ENCODE measurements at places on chromosomes 6 and 20. TPM values are rescaled to one million over a fixed set of nuclear protein-coding genes. Genes with fewer than 3 reads are reported as not detected.
A peak's percentile ranks its signal among the peaks of the same experiment; 100 is the strongest.

The TCEA2 gene
- 99.8 TPM for polyA plus RNA-seq

The RPL7L1 gene
- 113 TPM for polyA plus RNA-seq

The TOX2 gene
- 3.7 TPM for polyA plus RNA-seq

The SLC17A1 gene
- polyA plus RNA-seq, result 30.1 TPM

The BPI gene
- not detected for polyA plus RNA-seq

The CD24 gene
- 1,014 TPM for polyA plus RNA-seq

The EYS gene
- polyA plus RNA-seq, result 0.81 TPM

The IYD gene
- polyA plus RNA-seq, result 4.3 TPM

The GPLD1 gene
- polyA plus RNA-seq, result 4.8 TPM

The DSP gene
- 67.0 TPM for polyA plus RNA-seq

The CDSN gene
- polyA plus RNA-seq, result not detected

The BPIFB2 gene
- not detected for polyA plus RNA-seq

DNA sequence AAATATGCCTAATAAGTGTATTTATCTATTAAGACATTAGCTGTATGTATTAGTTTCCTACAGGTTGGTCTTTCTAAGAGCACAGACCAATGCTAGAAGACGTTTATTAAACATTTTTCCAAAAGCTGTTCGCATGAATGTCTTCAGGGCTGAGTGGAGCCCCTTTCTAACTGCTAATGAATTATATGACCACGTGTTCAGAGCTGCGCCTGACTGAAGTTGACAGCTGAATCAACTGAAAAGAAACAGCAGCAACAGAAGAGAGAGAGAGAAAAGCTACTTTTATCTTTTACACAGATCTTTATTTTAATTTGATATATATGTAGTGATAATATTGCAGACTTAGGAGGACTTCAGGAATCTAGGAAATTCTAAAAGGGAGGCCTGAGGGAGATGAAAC is 75.2 kb upstream of the ARID1B start:
- no peak for DNase-seq

DNA sequence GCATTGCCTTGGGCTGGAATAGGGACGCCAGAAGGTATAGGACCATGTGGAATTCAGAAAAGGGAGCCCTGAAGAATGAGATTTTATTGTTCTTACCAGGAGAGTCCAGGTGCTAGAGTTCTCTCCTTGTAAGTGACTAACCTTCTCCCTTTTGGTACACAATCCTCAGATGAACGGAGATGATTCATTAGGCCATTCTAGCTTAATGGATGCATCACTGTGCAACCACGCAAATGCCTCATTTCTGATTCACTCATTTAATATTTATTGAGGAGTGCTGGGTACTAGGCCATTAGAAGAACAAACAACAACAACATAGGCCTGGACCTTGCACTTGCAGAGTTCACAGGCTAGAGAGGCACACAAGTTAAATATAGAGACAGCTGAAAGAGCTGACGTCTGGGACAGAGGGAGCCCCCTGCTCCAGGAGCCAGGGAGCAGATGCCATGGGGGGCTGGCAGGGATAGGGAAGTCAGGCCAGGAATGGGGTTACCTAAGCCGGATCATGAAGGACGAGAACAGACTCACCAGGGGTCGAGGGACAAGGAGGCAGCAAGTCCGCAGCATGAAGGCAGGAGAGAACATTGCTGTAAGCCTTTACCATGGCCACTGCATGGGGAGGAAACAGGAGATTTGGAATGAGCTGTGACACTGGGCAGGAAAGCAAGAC is 179.5 kb upstream of the AKAP12 start:
- no peak for DNase-seq

- no peak for DNase-seq
These were observed 12.0 kb upstream of the CCDC170 start for GRCh38 chr6:151481786-151482185.

GRCh38 chr6:39223555-39223954 is 5.7 kb downstream of the KCNK5 start:
- DNase-seq, result no peak

- DNase-seq, result no peak
These were observed at the start of gene HLA-DPA1 for GRCh38 chr6:33073431-33073871. Gene HLA-DPA1, minus strand, starts transcription at chr6:33073649.

DNA sequence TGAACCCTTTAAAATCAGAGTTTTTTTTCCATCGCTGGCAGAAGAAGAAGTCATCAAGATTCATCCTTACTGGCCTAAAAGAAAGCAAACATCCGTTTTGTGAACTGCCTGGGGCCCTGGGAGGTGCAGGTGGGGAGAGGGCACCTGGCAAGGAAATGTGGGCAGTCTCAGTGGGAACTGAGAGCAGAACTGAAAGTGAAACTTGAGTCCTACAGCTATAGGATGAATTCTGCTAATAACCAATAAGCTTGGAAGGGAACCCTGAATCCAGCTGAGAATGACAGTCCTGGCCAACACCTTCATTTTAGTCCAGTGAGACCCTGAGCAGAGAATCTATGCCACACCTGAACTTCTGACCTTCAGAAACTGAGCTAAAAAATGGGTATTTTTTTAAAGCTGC is 130.1 kb upstream of the ASCC3 start:
- no peak for DNase-seq

DNA sequence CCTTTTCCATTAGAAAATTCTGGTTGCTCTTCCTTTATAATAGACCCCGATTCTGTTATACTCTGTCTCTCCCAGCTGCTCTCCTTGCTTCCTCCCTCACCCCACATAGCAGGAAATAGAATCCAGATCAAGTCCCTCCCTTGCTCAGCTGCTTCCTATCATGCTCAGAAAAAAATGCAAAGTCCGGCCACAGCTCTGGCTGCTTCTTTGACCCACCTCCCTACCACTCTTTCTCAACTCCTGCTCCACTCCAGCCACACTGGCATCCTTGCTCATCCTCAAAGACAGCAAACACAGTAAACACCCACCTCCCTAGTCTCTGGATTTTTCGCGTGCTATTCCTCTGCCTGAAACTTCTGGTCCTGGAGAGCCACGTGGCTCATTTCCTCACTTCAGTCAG is 9.1 kb upstream of the SLC22A16 start:
- DNase-seq, result no peak

DNA sequence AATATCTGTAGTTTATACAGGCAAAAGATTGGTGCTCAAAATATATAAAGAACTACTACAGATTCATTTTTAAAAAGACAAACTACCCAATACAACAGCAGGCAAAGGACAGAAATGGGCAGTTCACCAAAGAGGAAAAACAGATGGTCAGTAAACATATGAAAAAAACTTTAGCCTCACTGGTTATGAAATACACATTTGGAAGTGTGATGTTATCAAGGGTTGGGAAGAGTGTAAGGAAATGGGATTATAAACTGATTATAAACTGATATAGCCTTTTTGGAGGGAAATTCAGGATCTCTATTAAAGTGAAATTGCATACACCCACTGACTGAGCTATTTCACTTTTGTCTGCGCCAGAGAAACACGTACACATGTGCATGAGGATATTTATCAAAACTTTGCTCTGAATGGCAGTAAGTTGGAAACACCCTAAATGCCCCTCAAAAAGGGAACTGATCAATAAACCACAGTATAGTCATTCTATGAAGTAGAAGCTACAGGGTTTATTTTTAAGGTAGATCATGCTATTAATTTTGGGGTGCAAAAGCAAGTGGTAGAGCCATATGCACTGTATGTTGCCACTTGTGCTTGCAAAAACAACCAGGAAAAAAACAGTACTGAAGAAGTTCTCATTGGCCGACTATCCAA is 32.2 kb upstream of the ARFGEF2 start:
- DNase-seq, result no peak

GRCh38 chr6:12233693-12234571 is 56.2 kb upstream of the EDN1 start:
- peak; percentile 46 for DNase-seq

- DNase-seq, result no peak
These were observed 41.4 kb downstream of the ECT2L start for GRCh38 chr6:138837246-138837645.

DNA sequence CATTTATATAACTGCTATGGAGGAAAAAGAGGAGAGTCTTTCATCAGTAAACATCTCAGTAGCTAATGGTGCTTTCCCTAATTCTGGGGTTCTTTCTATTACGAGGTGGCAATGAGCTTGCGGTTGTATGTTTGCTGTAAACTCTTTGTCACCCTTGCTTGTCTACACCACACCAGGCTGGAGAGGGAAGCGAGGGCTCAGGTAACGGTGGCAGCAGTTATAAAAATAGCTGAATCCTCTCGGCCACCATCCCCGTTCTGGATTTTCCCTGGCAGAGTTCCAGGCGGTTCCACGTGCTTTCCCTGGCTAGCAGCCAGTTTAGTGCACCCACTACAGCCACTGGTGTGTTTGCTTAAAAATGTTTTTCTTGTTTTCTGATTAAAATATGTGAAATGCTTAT is 39.0 kb downstream of the MAS1 start:
- DNase-seq, result no peak

DNA sequence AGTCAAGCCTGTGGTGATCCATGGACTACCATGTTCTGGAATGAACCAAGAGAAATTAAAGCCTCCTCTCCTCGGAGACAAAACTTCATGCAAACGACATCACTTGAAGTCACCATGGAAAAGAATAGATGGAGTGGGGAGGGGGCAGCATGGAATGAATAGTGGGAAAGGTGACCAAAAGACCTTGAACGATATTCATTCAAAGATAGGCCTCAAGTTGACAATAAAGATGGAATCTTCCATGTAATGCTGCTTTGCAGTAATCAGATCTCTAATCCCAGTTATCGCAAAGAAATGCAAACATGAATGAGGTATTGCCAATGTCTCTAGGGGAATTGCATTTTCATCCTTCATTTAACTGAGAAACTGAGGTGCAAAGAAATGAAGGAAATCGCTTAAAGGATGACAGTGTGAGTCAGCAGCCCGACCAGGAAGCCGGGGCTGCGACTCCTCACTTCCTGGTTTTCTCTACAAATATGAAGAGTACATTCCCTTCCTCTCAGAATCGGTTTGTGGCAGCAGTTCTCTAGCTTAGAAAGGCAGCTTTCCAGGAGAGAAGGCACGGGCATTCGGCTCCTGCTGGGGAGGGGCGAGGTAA is 65.6 kb upstream of the RREB1 start:
- no peak for DNase-seq

DNA sequence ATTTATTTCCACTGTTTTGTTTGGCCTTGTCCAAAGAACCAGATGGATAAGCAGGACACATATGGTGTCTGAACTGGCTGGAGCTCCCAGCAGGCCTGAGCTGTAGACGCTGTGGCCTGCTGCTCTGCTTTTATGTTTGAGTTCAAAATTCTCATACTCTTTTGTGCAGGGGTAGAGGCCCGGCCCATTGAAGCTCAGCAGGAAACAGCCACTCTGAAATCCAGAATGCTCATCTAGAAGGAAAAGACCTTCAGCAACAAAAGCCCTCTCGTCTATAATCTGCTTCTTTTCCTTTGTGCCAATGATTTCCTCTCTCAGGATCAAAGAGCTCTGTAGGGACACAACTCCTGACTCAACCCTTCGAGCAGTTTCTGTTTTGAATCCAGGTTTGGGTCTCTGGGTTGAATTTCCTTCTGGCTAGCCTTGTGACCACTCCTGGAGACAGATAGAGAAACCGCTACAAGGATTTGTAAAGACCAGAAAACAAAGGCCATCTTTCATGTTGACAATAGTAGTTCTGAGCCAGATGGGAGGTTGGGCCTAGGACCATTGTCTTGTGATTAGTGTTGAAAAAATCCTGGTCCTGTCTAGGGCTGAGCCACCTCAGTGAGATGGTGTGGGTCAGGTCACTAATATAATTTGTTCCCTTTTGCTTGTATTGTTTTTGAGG is 446.7 kb downstream of the BCKDHB start:
- DNase-seq, result no peak

GRCh38 chr6:98054453-98054852 is 771.4 kb upstream of the MMS22L start:
- no peak for DNase-seq

GRCh38 chr20:3987296-3987695 is 28.1 kb downstream of the RNF24 start:
- no peak for DNase-seq

DNA sequence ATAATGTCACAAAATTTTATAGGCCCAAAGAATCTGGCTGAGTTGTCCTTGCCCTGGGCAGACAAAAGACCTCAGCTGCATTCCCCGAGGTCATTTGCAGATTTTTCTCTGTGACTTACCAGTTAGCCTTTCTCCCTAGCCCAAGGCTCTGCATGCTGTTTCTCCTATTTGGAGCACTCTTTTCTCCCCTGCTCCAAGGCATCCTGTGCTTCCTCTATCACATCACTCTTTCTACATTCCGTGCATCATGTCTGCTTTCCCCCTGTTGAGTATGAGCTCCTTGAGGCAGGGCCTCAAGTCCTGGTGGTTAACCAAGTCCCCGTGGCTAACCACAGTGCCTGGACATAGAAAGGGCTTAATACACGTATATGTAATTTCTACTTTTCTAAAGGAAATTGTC is 593 bp upstream of the GSTA3 start:
- DNase-seq, result no peak

DNA sequence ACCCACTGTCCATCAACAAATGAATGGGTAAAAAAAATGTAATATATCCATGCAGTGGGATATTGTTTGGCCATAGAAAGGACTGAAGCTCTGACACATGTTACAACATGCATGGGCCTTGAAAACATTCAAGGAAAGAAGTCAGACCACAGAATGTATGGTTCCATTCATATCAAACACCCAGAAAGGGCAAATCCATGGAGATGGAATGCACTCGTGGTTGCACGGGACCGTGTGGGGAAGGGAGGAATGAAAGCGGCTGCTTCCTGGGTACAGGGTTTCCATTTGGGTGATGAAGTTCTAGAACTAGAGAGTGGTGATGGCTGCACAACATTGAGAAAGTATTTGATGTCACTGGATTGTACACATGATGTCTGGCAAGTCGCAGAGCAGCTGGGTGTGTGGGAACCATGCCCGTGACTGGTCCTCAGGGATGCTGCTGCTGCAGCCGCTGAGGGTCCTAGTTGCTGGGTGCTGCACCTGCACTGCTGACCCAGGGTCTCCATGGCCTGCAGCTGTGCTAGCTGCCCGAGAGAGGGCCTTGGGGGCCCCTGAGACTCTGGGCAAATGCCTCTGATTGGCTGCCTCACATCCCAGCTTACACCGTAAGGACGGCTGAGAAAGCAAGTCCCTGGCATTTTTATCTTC is 220.3 kb downstream of the NRN1 start:
- DNase-seq, result no peak

- no peak for DNase-seq
These were observed 11.2 kb upstream of the MROH8 start for GRCh38 chr20:37190354-37191112.

GRCh38 chr20:13305284-13305683 is 84.2 kb downstream of the ISM1 start:
- no peak for DNase-seq

- DNase-seq, result no peak
These were observed 152.3 kb upstream of the JAG1 start for GRCh38 chr20:10826111-10826510.

- no peak for DNase-seq
These were observed 217.6 kb upstream of the PDE10A start for GRCh38 chr6:165880686-165881085.

DNA sequence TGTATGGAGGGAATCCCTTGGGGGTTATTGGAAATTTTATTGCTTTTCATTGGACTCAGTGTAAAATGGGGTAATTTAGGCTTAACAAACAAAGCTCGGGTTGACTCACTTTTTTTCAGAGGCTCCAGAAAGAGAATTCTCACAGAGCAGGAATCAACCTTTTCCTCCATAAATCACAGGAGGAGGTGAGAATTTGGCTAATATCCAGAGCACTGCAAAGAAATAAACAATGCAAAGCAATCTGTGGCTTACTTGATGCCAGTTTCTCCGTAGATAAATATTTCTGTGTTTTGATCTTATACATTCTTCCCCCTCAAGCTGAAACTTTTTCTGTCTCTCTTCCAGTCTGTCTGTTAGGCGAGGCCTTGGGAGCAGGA is 176.6 kb downstream of the TSHZ2 start:
- no peak for DNase-seq

Measured in left renal cortex interstitium (tissue), 4 donors.